ENCODE measurements at places on chromosomes 16 and 17. TPM values are rescaled to one million over a fixed set of nuclear protein-coding genes. Genes with fewer than 3 reads are reported as not detected.

MRM3 gene
- 20.0 TPM for total RNA-seq

FBXW10B gene
- 1.5 TPM for total RNA-seq

TGFB1I1 gene
- 26.6 TPM for total RNA-seq

SDR42E2 gene
- not detected for total RNA-seq

ZNF750 gene
- total RNA-seq, result 1.6 TPM

KRT39 gene
- total RNA-seq, result 0.44 TPM

C17orf107 gene
- 9.5 TPM for total RNA-seq

TOX3 gene
- total RNA-seq, result 32.6 TPM

Data from camera-type eye (tissue), 1 donor.